ENCODE measurements at places on chromosomes 6 and 20.

- DNase-seq: no peak
These were observed 99.2 kb downstream of the JPH2 start for GRCh38 chr20:44087857-44088120.

- no peak for DNase-seq
These were observed 297.3 kb downstream of the PHACTR1 start for GRCh38 chr6:13013681-13014503.

DNA sequence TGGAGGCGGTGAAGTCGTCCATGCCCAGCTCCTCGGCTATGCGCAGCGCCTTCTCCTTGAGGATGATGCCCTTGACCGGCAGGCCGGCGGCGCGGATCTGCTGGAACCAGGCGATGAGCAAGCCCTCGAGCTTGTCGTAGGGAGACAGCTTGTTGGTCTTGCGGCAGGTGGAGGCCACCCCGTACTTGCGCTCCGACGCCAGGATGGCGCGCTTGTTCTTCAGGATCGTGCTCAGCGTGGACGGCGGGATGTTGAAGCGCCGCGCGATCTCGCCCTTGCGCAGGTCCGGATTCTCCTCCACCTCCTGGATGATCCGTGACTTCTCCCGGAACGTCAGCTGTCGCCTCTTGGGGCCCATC is 435 bp downstream of the CENPB start:
- no peak for DNase-seq

DNA sequence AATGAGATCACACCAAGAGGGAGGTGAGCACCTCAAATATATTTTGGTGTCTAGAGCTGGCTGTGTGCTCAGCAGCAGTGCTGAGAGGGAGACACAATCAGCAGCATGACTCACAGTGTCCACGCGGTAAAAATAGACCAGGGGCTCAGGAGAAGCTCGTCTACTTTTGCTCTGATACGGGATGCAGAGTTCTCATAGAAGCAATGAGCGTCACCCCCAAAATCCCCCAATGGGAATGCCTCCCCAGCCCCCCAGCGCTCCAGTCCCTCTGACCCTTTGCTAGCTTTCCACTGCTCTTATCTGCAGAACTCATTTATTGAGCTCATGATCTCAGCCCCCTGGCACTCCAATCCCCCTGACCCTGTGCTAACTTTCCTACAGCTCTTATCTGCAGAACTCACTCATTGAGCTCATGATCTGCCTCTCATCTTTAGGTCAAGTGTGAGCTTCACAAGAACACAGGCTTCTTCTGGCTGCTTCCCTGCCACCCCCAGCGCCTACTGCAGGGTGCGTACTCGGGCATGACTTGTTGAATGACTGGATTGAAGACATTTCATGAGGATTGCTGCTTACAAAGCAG is 34.0 kb downstream of the SYNDIG1 start:
- no peak for DNase-seq

GRCh38 chr6:57421503-57421902 is 104.1 kb downstream of the PRIM2 start:
- no peak for DNase-seq

DNA sequence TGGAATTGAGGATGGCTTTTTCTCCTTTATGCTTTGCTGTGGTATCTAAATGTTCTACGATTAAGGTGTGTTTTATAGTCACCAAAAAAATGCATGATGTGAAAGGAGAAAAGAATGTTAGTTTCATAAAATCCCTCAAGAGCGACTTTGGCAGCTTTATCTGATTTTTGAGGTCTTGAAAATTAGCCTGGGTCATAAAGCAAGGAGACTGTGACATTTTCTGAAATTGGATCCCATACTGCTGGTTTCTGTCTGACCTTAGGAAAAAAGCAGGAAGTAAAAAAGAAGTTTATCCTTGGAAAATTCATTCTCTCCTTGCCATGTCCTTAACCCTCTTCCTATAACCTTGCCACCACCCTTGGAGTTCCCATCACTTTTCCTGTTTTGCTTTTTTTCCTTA is 525.3 kb downstream of the CD83 start:
- no peak for DNase-seq

DNA sequence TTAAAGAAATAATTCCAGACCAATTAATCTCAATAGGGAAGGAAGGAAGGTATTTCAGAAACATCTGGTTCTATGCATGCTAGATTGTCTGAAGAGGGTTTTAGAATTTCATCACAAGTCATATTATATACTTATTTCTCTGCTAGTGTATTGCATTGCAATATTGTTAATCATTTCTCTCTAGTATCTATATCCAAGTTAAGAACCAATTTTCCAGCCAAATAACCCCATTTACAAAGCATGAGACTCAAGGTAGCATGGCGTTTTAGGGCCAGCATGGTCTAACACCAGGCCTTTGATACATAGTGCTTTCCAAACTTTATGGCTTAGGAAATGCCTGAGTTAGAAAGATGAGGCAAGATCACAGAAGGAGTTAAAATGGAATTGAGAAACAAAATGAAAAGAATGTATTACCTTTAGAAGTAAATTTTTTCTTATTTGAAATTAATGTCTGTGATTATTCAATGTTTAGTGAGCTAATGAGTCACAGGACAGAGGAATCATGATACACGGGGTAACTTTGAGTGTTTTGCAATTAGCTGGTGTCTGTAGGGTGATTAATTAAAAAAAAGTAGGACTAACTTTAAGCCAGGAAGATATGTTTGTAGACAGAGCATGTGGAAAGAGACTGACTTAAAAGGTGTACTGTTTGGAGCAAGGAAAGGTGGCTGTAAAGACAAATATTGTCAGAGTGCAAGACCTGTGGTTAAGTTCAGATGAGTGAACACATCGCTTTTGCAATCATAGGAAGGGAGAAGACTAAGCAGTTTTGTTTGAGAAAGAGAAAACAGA is 1006.2 kb upstream of the CITED2 start:
- no peak for DNase-seq

- DNase-seq: no peak
These were observed 955.9 kb upstream of the EYS start for GRCh38 chr6:66662721-66663507.

- no peak for DNase-seq
These were observed 41.0 kb downstream of the PLEKHG1 start for GRCh38 chr6:150640556-150641209.

DNA sequence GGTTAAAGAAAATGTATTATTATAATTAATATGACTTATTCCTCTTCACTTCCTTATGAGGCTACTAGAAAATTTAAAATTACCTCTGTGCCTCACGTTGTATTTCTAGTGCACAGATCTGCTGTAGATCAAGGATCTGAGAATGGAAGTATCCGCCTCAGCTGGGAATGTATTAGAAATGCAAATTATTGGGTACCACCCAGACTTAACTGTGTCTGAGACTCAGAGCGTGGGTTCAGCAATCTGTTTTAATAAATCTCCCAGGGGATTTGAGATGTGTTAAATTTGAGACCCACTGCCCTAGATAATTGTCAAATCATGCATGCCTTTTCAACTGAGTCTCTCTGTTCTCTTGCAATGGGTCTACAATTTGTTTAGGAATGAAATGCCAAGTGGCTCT is 658.0 kb upstream of the NOX3 start:
- no peak for DNase-seq

- DNase-seq: no peak
These were observed 406.1 kb upstream of the SOX4 start for GRCh38 chr6:21187485-21187884.

DNA sequence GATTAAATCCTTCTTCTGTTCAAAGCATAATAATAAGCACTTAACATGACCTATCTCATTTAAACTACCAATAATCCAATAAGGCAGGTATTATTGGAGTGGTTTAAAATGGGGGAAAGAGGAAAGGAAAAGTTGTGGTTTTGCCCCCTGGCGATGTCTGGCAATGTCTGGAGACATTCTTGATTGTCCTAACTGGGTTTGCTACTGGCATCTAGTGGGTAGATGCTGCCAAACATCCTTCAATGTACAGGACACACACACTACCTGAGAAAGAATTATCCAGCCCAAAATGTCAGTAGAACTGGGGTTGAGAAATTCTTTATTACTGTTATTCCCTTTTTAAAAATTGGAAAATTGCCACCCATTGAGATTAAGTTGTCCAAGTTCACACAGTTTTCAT is 25.2 kb upstream of the SRSF6 start:
- no peak for DNase-seq

- no peak for DNase-seq
These were observed 72.9 kb upstream of the GLP1R start for GRCh38 chr6:38975621-38976049.

GRCh38 chr20:61704661-61705060 is 361.0 kb downstream of the TAF4 start:
- no peak for DNase-seq

DNA sequence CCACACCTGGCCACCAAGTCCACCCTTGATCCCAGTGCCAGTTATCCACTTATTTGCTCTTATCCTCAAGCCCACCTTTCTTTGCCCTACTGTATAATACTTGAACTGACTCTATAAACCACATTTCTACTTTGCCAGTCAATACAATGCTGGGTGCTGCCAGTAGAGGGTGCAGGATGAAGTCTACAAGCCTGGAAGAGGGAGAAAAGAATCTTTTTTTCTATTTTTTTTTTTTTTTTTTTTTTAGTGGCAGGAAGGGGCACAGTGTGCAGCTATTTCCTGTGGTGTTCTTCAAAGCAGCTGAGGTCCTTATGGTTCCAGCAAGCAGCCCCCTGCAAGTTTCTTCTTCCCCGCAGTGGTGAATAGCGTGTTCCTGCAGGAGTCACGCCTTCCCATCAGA is 22.2 kb upstream of the GABRR1 start:
- DNase-seq: peak; percentile 10

- no peak for DNase-seq
These were observed 151.7 kb downstream of the DST start for GRCh38 chr6:56490993-56491392.

GRCh38 chr6:37479266-37479854 is 20.3 kb downstream of the CCDC167 start:
- no peak for DNase-seq

DNA sequence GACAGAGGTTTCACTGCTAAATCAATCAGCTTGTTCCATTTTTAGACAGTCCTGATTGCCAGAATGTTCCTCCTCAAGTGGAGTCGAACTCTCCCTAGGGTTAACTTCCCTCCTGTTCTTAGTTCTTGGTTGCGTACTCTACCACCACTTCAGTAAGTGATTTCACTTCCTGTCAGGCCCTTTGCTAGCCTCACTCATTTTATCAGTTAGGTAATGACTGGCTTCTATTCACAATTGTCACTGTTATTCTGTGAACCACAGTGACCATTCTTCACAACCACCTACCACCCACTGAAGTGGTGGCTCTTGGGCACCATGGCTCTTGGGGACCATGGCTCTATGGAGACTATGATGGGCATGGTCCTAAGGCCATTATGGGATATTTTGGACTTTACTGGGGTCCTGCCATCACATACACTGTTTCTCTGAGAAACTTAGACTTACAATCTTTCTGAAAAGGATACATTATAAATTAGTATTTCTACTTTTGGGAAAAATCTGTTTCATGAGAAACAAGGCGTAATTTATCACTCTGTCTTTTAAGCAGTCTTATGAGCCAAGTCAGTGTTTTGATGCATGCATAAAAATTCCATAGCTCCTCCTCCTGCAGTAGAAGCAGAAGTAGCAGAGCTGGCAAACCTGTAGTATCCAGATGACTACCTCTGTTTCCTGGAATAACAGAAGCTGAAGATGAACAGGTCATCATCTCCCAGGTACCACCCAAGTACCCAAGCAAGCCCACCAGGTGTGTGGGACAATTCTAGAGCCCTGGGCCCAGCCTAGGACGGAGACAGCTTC is 66.3 kb downstream of the ATXN1 start:
- DNase-seq: no peak

- no peak for DNase-seq
These were observed 61.2 kb downstream of the VIP start for GRCh38 chr6:152811785-152812184.

- no peak for DNase-seq
These were observed 332.3 kb downstream of the BCKDHB start for GRCh38 chr6:80438772-80439171.

GRCh38 chr6:143804835-143805239 is 38.3 kb upstream of the LTV1 start:
- no peak for DNase-seq

GRCh38 chr6:170150590-170150945 is 140.3 kb downstream of the DLL1 start:
- DNase-seq: no peak

DNA sequence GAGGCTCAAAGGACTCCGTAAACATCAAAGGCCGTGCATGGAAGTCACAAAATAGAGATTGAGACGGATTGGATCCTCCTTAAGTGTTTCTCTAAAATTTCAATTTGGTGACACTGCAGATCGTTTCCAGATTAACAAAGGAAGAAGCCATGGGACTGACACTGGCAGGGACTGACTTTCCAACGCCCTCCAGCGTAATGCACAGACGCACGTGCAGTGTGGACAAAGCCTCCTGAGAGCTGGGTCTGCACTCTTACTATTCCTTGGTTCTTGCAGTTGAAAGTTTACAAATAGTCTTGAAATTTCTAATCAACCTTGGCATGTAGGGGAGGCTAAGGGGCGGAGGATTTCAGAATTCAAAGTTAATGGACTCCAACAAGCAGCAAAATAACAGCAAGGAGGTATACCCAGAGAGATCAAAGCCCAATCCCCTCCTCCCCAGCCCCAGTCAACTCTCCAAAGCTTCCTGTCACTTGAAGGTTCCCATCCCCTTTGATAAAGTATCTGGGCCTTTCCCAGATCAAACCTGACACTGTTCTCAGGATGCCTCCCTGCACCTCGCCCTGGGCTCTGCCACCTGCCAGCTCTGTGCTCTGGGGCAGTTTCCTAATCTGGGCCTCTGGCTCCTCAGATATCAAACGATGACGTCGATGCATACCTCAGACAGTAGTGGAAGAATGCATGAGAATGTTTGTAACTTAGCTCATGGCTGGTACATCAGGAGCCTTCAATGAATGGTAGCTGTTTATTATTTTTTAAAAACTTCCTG is 106.5 kb upstream of the TRAF3IP2 start:
- no peak for DNase-seq

DNA sequence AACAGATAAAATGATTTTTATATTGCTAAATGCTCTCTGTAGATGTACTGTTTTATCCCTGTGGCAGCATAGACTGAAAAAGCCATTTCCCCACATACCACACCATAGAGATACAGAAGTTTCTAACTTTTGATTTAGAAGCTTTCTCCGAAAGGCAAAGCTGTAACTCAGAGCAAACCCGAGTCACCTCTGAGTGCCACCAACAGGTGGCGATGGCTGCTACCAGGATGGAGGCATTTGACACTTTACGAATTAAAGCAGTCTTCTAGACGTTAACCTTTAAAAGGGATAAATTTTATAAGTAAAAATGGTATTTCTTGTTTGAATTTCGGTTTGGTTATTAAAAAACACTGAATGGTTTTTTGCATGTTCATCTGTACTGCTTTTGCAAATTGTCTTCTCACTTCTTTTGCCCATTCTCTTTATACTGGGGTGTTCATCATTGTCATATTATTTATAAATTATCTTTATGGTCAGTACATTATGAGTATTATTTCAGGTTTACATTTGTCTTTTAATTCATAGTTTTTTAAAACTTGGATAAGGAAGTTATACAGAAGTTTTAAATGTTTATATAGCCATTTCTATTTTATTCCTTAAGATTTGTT is 201.0 kb upstream of the CEP162 start:
- peak; percentile 1 for DNase-seq

GRCh38 chr6:46216879-46217278 is 46.1 kb upstream of the ENPP5 start:
- DNase-seq: no peak
